ENCODE measurements at places on chromosomes 4 and X. TPM values are rescaled to one million over a fixed set of nuclear protein-coding genes. Genes with fewer than 3 reads are reported as not detected.

DNA sequence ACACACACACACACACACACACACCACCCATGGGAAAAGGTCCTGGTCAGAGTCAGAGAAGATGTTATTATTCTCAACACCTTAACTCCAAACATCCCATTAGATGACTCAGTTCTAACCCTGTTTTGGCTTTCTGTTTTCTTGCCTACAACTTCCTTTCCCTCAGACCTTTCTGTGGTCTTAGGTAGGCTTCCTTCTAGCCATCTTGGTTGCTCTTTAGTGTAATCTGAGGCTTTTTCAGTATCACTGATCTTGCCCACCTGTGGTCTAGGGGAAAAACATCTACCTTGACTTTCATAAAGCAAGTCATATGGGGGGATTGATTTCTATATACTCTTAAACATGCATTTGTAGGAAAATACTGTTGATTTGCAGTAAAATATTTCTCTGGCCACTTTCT is 56.9 kb downstream of the ATG4A start:
- H3K36me3 ChIP-seq, result peaks cover 4% of the 10 kb centered on the region
- H3K4me3 ChIP-seq, result no peak overlapping the region
- no peak overlapping the region for H3K27ac ChIP-seq
- H3K27me3 ChIP-seq, result no peaks in the 10 kb centered on the region
- DNase-seq, result no peak

CYP4V2 gene
- total RNA-seq, result 5.9 TPM

GRCh38 chr4:125992891-125993290 is 678.1 kb downstream of the FAT4 start:
- no peaks in the 10 kb centered on the region for H3K4me1 ChIP-seq
- H3K4me3 ChIP-seq, result no peak overlapping the region
- DNase-seq, result no peak
- no peak overlapping the region for H3K27ac ChIP-seq

- no peaks in the 10 kb centered on the region for H3K4me1 ChIP-seq
- H3K27me3 ChIP-seq, result no peaks in the 10 kb centered on the region
- H3K36me3 ChIP-seq, result no peaks in the 10 kb centered on the region
- no peak overlapping the region for H3K4me3 ChIP-seq
Observed at GRCh38 chrX:10859353-10859752, 239.0 kb upstream of the MID1 start.

NDP gene
- 0.05 TPM for total RNA-seq

GRCh38 chrX:109281483-109282275 is 200.2 kb downstream of the GUCY2F start:
- H3K27ac ChIP-seq, result no peak overlapping the region
- DNase-seq, result no peak
- no peaks in the 10 kb centered on the region for H3K36me3 ChIP-seq
- no peaks in the 10 kb centered on the region for H3K4me1 ChIP-seq

CPXCR1 gene
- total RNA-seq, result not detected

- DNase-seq, result no peak
- H3K4me3 ChIP-seq, result no peak overlapping the region
- H3K4me1 ChIP-seq, result no peaks in the 10 kb centered on the region
- H3K36me3 ChIP-seq, result no peaks in the 10 kb centered on the region
- H3K27ac ChIP-seq, result no peak overlapping the region
Observed at GRCh38 chr4:185305979-185306442, 89.7 kb downstream of the LRP2BP start.

DNA sequence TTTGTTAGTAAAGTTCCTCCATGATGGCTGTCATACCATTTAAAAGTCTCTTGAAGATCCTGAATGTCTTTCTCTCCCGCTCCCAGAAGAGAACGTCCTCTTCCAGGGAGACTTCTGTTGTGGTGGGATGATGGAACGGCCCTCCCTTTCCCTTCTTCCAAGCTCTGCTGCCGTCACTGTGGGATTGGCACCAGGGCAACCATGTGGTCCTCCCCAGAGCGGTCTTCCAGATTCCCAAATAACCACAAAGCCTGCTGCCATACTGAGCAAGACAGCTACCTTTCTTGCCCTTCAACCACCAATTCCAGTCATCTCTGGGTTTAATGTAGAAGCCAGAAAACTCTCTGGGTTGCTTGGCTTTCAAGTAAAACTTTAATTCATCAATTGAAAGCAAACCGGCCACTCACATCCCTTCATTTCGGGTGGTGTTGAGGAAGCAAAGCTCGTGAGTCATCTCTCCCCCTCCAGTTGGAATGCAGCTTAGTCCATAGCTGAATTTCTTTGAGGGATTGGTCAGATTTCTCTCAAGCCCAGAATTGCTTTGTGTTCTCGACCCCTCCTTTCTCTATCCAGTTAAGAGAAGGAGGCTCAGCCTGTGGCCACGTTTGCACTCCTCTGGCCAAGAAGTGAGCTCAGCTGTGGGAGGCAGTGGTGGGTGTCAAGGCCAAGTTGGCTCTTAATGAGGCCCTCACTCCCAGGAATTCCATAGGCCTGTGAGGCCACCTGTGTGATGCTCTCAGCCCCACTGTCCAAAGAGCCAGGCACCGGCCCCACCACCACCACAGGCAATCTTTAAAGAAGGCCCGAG is 36.9 kb downstream of the FHDC1 start:
- no peaks in the 10 kb centered on the region for H3K4me1 ChIP-seq
- no peak for DNase-seq
- H3K27ac ChIP-seq, result no peak overlapping the region
- no peak overlapping the region for H3K4me3 ChIP-seq
- no peaks in the 10 kb centered on the region for H3K27me3 ChIP-seq
- H3K36me3 ChIP-seq, result no peaks in the 10 kb centered on the region

DNA sequence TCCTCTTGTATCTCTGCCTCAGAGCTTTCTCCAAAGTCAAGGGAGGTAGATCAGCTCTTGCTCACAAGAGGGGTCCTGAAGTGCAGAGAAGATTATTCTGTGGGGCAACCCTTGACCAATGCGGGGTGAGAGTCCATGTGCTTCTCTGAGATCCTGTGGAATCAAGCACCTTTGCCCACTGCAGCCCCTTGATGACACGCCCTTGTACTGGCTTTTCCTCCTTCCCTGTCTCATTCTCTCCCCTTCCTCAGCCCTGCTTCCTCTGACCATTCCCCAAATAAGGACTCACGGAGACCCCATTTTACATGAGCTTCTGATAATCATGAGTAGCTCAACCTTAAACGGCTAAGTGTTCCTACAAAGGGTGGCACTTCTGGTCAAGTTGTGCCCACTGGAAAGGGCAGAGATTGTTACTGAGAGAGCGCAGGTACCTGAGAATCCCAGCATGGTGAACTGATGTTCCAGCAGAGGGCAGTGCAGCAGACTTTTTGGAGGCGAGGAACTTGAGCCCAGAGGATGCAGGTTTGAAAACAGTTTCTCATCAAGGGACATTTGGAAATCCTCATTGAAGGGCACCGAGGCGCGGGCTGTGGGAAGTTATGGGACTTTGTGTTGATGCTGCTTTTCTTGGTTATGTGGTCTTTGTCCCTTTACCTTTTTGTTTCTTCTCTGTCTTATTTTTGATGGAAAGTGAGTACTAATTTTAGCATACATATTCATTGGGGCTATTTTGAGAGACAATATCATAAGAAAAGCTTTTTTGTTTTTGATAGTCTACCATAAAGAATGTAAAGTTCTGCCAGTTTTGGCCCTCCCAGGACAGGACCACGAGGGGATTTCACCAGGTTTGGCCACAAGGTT is 201.3 kb downstream of the RBM46 start:
- H3K4me3 ChIP-seq, result no peak overlapping the region
- no peaks in the 10 kb centered on the region for H3K36me3 ChIP-seq
- H3K27me3 ChIP-seq, result no peaks in the 10 kb centered on the region
- no peaks in the 10 kb centered on the region for H3K4me1 ChIP-seq
- no peak overlapping the region for H3K27ac ChIP-seq

DNA sequence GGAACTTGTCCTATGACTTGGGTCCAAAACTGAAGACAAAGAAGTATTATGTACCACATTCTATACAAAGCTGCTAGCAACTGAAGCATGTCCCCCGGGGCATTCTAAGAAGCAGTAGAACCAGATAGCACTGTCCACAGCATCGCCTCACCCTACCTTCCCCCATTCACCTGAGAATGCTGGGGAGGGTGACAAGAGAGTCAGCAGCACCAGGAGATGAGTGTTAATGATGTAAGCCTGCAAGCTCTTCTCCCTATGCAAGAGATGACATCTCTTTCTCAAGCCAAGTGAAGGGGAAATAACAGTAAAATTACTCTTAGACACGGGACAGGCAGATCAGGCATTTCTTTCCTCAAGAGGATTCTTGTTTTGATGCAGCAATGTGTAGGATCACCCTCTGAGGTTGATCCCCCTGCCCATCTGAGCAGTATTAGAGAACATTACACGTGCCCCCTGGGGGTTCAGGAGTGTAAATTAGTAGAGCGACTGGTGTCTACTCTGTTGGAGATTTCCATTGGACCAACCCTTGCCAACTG is 13.9 kb upstream of the TLR1 start:
- no peak overlapping the region for H3K4me3 ChIP-seq
- H3K4me1 ChIP-seq, result peaks cover 3% of the 10 kb centered on the region
- no peak overlapping the region for H3K27ac ChIP-seq
- no peaks in the 10 kb centered on the region for H3K27me3 ChIP-seq
- H3K36me3 ChIP-seq, result no peaks in the 10 kb centered on the region
- no peak for DNase-seq

GRCh38 chr4:111806331-111806730 is 338.9 kb upstream of the FAM241A start:
- H3K27ac ChIP-seq, result no peak overlapping the region
- DNase-seq, result no peak

GRCh38 chrX:96182366-96182765 is 502.3 kb upstream of the DIAPH2 start:
- no peaks in the 10 kb centered on the region for H3K27me3 ChIP-seq
- H3K36me3 ChIP-seq, result no peaks in the 10 kb centered on the region
- H3K4me3 ChIP-seq, result no peak overlapping the region
- no peak overlapping the region for H3K27ac ChIP-seq
- no peaks in the 10 kb centered on the region for H3K4me1 ChIP-seq

DNA sequence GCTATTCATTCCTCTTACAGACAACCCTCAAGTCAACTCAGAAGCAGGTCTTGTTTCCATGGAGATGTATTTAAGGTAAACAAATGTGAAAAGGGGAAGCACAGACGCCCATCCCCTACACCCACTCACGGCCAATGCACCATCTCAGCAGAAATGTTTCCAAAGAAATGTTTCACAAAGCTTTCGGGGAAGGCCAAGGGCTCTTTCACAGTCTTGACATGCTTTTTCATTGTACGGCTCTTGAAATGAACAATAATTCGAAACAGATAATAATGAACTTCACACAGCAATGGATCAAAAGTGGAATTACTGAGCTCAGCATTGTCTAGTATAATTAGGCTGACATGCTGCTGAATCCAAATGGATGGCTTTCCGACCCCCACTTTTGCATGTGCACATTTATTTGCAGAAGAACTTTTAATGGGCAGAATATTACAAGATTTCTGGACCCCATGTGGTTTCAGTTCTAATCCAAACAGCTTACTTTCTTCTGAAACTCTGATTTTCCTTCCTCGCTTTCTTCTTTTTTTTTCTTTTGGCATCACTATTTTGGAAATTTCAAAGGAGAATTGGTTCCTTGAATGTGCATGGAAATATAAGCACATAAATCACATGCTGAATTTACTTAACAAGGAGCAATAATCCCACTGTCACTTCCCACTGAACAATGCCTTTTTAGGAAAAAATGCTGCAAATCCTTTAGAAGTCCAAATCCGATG is 160.9 kb downstream of the SMIM20 start:
- DNase-seq, result no peak
- no peak overlapping the region for H3K27ac ChIP-seq
- peaks cover 2% of the 10 kb centered on the region for H3K27me3 ChIP-seq

DNA sequence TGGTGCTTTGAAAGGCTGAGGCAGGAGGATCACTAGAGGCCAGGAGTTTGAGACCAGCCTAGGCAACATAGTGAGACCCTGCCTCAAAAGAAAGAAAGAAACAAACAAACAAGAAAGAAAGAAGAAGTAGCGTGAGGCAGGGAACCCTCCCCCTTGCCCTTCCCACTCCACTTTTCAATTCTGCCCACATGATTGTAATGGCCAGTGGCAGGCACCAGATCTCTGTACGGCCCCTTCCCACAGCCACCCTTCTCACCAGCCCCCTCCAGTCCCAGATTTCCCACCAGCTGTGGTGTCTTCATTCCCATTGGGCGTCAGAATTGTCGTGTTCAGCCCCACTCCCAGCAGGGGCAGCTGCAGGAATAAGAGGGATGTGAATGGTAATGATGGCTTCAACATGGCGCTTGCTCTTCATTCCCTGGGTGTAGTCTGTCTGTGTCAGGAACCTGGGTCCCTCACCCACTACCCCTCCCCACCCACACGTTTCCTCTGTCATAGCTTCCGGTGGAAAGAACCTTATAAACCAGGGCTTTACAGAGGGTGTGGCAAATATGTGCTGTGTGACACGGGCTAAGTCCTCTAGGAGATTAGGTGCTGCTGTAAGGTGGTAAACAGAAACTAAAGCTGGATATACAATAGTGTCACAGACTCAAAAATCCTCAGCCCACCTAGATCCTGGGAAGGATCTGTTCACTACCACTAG is at the start of gene IL2RG:
Gene IL2RG (minus strand): TSS at position 437 of the 703 bp plus-strand sequence. CDS start 38 bp downstream, at position 399.
- H3K27me3 ChIP-seq, result no peaks in the 10 kb centered on the region
- H3K4me1 ChIP-seq, result peaks cover 6% of the 10 kb centered on the region
- H3K27ac ChIP-seq, result peak within 1 kb of the TSS; percentile 95
- H3K36me3 ChIP-seq, result peaks cover 9% of the 10 kb centered on the region

DMRTC1B gene
- 0.14 TPM for total RNA-seq

STK32B gene
- 2.9 TPM for total RNA-seq

DNA sequence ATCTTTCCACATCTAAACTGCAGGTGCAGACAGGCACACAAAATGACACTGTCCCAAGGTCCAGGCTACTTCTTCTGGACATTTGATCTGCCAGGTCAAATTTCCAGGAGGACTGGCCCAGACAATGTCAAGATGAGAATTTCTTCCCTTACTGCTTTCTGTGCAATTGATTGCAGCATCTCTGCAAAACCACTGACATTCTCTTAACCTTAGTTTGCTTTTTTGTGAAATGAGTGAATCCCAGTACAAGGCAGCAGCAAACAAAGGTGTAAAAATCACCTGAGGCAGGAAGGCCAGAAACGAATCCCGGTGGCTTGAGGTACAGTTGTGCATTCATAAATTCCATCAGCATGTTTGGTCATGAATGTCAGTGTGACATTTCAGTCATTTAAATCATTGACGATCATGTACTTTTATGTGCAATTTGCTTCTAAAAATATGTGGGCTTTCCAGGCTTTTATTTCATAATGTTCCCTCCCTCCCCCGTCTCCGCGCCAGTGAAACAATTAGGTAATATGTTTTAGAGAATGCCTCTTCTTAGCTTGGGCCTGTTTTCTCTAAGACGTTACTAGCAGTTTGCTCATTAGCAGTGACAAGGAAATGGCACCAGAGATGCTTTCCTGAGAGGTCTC is 39.1 kb downstream of the NHS start:
- H3K36me3 ChIP-seq, result no peaks in the 10 kb centered on the region
- no peak overlapping the region for H3K4me3 ChIP-seq
- H3K4me1 ChIP-seq, result no peaks in the 10 kb centered on the region

UCHL1 gene
- 28.0 TPM for total RNA-seq

- no peak overlapping the region for H3K27ac ChIP-seq
- no peak overlapping the region for H3K4me3 ChIP-seq
- DNase-seq, result no peak
- no peaks in the 10 kb centered on the region for H3K36me3 ChIP-seq
- no peaks in the 10 kb centered on the region for H3K27me3 ChIP-seq
Observed at GRCh38 chr4:148354186-148354585, 88.0 kb downstream of the NR3C2 start.

All from thymus (tissue), 14 donors.